ENCODE measurements at places on chromosomes 2 and 18.

GRCh38 chr2:123153041-123153440 is 872.0 kb upstream of the CNTNAP5 start:
- no peak for DNase-seq

GRCh38 chr18:58201733-58202730 is 158.0 kb downstream of the NEDD4L start:
- DNase-seq: no peak

DNA sequence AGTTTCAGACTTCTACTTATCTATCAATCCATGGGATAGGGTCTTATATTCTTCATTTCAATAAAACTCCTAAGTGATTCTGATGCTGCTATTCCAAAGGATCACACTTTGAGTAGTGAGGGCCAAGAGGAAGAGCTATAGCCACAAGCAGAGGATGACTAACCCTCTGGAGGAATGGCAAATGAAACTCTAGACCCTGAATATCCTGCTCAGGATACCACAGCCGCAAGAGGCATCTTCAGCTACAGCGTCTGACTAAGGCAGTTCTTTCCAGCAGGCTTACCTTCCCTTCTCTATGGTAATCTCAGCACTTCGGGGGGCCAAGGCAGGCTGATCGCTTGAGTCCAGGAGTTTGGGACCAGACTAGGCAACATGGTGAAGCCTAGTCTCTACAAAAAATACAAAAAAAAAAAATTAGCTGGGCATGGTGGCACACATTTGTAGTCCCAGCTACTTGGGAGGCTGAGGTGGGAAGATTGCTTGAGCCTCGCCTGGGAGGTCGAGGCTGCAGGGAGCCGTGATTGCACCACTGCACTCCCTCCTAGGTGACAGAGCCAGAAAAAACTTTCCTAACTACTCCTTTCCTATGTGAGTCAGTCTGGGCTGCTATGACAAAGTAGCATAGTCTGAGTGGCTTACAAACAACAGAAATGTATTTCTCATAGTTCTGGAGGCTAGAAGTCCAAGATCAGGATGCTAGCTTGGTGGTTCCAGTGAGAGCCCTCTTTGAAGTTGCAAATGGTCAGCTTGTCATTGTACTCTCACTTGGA is 371.9 kb downstream of the IRS1 start:
- DNase-seq: no peak

- DNase-seq: no peak
Measured at GRCh38 chr18:56148373-56148772, 490.0 kb downstream of the TXNL1 start.

GRCh38 chr18:25876330-25876948 is 214.0 kb downstream of the SS18 start:
- DNase-seq: no peak

- no peak for DNase-seq
Measured at GRCh38 chr2:144572977-144573376, 53.1 kb upstream of the ZEB2 start.

- DNase-seq: no peak
Measured at GRCh38 chr2:105597011-105597805, 147.5 kb upstream of the NCK2 start.

- DNase-seq: no peak
Measured at GRCh38 chr2:2590841-2591541, 259.9 kb upstream of the MYT1L start.

GRCh38 chr18:72391427-72391826 is 152.7 kb downstream of the CBLN2 start:
- no peak for DNase-seq

GRCh38 chr2:97834610-97835009 is 121.2 kb downstream of the ZAP70 start:
- no peak for DNase-seq

- DNase-seq: no peak
Measured at GRCh38 chr18:64966667-64967066, 784.1 kb upstream of the CDH7 start.

DNA sequence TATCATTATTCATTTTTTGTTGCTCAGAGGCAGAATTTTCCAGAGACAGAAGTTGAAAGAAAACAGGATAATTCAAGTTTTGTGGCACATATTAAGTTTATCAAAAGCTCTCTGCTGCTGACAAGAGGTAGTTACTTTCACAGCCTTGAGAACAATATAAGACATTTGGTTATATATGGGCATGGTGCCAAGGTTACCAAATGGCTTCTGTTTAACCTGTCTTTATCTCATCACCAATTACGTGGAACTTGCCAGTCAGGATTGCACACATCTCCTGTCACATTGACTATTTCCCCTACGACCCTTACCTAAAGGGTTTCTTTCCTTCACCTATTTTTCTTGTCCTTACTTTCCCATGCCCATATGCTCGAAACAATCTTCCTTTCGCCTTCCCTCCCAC is 35.9 kb downstream of the KLF7 start:
- DNase-seq: no peak

DNA sequence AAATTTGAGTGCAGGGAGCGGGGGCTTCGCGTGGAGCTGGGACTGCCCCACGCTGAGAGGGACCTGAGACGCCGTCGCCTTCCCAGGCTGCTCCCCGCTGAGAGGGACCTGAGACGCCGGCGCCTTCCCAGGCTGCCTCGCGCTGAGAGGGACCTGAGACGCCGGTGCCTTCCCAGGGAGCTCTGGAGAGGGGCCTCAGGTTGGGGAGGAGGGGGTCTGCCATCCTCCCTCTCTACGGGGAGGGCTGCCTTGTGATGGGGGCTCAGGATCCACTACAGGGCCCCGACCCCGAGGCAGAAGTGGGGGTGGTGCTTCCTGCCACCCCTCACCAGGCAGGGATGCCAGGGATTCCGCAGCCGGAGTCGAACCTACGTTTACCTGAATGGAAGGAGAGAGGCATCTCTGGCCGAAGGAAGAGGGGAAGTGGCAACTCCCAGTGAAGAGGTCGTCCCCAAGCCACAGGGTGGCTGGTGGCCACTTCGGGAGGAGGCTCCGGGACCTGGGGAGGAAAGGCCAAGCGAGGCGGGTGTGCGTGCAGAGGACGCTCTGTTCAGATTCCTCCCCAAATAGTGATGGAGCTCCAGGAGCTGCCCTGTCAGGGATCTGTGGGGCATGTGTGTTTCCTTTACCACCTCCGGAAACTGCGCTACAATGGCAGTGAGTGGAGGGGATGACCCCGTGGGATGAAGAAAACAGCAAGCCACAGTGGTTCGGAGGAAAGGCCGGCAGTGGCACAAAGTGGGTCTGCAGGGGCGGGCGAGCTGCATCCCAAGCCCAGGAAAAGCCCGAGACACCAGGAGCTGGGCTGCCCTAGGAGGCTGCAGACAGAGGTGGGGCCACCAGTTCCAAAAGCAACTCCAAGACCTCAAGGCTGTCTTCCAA is 108.2 kb upstream of the CTDP1 start:
- DNase-seq: no peak

DNA sequence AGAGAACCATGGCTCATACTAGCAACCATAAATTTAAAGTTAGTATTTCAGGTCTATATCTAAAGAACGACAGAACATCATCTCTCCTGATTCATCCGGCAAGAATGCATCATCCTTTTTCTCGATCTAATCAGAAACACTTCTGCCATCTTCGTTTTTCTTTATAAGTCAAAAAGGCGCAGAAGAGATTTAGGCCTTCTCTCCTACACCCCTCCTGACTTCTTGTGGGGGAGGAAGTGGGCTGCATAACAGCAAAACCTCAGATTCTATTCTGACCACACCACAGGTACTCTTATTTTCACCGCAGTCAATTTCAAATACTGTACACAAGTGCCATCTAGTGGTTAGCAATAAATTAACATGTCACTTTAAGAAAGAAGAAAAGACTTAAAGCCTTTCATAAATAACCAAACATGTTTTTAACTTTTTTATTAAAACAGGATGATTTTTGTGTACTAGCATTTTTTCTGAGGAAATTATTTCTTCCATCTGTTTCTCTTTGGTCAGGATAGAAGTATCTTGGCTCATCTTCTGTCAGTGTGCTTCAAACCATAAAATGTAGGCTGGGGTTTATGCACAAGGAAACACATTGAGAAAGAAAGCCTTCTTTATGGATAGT is 48.4 kb upstream of the PIK3C3 start:
- no peak for DNase-seq

DNA sequence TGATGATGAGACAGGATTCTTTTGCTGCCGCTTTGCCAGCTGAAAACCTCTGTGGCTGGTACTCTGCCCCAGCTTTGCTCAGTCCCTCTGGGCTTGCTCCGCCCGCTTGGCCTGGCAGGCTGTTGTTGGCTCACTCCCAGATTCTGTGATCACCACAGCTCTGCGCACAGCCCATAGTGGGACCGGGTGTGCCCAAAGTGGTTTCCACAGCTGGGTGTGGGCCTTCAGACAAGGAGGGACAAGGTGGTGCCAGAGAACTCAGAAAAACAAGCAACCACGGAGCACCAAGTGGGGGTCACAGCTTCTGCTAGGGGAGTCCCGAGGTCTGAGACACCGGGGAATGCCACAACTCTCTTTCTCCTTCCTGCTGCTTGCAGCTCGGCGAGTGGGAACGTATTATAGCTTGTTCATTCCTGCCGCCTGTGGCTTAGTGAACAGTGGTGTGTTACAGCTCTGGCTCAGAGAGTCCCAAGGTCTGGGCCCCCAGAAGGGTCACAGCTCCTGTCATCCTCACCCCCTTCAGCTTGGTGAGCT is 9.2 kb upstream of the KYNU start:
- DNase-seq: no peak

- DNase-seq: peak; percentile 14
Measured at GRCh38 chr2:234496055-234496834, 636 bp downstream of the ARL4C start.

GRCh38 chr2:222448748-222449181 is 24.4 kb downstream of the SGPP2 start:
- DNase-seq: no peak

GRCh38 chr2:122704109-122704563 is 948.7 kb downstream of the TSN start:
- no peak for DNase-seq

GRCh38 chr18:2513616-2514015 is 57.7 kb downstream of the METTL4 start:
- DNase-seq: no peak

DNA sequence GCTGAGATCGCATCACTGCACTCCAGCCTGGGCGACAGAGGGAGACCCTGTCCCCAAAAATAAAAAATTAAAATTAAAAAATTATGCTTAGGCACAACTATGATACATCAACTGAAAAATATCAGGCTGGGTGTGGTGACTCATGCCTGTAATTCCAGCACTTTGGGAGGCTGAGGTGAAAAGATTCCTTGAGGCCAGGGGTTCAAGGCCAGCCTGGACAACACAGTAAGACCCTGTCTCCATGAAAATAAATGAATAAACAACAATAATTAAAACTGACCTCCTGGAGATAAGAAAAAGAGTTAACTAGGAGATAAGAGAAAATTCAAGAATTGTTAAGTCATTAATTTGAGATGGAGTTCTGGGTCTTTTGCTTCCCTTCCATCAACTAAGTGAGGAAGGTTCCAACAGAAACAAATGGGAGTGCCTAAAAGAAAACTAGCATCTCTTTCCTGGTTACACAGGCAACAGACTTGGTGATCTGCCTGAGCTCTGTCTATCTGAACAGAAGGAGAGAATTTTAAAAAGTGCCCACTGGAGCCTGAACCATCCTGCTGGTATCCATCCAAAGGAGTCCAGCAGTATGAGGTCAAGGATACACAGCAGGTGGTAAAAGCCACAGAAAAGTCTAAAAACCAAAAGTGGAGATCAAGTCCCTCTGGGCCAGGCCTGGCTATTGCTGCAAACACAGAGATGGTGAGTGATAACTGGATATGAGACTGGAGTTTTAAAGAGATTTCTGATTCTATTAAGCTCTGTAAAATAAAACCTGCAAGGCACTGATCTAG is 8.8 kb downstream of the PPM1G start:
- DNase-seq: no peak

DNA sequence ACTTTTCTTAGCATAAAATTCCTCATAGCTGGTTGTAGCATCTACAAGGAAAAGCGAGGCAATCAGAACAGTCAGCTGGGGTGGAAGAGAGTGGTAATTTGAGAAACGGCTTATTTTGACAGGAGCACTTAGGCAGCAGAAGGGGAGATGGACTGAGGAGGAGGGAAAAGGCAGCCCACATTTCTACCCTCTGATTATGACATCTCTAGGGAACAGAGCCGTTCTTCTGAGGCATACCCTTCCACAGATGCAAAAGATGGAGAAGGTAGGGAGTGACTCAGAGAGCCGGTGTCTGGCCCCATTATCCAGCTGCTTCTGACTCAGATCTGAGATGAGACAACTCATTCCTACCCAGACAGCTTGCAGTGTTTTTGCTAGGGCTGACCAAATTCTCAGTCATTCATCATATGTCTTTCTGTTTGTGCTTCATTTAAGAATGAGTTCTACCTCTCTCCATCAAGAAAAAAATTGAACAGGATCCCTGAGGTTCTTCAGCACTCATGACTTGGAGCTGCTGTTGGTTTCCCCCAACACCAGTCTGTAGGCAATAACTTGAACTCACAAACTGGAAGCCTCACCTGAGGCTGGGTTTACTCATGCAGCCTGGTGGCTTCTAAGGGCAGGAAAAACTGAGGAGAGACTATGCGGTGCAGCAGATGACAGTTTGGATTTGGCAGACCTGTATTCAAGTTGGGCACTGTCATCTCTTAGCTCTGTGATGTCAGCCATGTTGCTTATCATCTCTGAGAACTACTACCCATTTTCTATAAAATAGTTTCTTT is 15.9 kb upstream of the SEC11C start:
- no peak for DNase-seq

DNA sequence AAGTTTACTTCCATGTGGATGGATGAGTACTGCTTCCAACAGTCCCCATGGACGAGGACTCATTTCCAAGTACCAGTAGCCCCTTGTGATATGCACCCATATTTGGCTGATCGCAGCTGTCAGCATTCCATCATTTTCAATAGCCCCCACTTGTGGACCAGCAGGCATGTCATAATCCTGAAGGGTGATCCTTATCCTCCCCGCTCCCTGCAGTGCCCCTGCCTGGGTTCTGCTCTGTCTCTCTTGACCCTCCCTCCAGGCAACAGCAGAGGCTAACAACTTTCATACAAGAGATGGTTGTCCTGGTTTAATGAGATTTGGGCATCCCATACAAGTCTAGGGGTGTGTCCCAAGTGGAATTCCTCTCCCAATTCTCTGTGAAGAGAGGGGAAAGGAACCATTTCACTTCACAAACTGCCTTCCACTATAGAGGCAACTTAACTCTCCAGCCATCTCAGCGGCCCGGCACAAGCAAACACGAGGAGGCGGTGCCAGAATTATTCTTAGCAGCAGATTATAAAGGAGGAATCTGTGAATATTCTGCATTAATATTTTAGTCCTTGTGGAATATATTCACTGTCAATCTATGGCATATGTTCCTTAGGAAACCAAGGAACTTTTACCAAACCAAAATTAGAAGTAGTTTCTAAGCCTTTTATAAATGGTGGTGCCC is 110.7 kb downstream of the RTN4 start:
- DNase-seq: no peak

GRCh38 chr2:42639340-42640077 is 71.1 kb downstream of the MTA3 start:
- DNase-seq: peak; percentile 12

Data from HuH-7.5 (cell line).